A172 (cell line): ENCODE measurements at places on chromosomes 5 and 9. TPM values are rescaled to one million over a fixed set of nuclear protein-coding genes. Genes with fewer than 3 reads are reported as not detected.

- no peak for DNase-seq
Measured at GRCh38 chr5:95988877-95989276, 27.2 kb upstream of the ELL2 start.

GRCh38 chr9:2623288-2624050, 1.9 kb downstream of the VLDLR start:
- no peak for DNase-seq

GRCh38 chr5:116508835-116509234, 65.8 kb downstream of the SEMA6A start:
- DNase-seq, result no peak

GRCh38 chr5:146789712-146790653, 88.6 kb downstream of the PPP2R2B start:
- DNase-seq, result no peak

DNA sequence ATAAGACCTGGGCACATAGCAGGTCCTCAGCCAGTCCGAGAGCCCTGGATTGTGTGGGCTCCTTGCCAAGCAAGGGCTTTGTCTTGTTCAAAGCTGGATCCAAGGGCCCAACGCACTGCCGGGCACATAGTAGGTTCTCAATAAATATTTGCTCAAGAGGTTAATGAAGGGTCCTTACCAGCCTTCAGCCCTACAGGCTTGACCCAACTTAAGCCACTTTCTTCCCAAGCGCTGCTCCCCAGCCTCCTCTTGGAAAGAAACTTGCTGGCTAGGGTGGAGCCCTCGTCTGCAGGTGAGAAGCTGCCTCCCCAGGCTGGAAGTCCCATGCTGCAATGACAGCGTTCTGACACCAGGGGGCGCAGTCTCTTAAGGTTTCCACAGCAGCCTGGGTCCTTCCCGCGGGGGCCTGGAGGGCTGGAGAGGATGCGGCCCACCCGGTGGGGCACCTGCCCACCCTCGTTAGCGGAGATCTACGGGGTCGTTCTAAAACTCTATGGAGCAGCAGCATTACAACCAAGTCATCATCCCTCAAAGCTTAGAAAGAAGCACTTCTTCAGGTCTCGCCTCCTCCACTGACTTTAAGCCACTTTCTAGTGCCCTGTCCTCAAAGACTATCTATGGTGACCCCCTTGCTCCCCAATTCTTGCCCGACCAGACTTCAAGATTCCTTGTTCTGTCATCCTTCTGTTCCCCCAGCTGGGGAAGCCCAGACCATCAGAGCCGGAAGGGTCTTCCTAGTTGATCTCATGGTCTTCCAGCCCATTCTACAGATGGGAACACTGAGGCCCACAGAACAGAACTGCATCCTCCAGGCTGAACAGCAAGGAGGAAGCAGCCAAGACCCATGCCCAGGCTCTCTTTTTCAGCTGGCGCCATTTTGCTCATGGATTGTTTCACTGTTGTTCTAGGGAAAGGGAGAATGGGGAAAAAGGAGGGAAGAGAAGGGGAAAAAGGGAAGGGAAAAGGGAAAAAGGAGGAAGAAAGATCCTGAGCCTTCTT, 115.4 kb downstream of the LHX2 start:
- DNase-seq, result peak; percentile 77

- DNase-seq, result no peak
Measured at GRCh38 chr9:12958279-12958678, 183.5 kb downstream of the LURAP1L start.

DNA sequence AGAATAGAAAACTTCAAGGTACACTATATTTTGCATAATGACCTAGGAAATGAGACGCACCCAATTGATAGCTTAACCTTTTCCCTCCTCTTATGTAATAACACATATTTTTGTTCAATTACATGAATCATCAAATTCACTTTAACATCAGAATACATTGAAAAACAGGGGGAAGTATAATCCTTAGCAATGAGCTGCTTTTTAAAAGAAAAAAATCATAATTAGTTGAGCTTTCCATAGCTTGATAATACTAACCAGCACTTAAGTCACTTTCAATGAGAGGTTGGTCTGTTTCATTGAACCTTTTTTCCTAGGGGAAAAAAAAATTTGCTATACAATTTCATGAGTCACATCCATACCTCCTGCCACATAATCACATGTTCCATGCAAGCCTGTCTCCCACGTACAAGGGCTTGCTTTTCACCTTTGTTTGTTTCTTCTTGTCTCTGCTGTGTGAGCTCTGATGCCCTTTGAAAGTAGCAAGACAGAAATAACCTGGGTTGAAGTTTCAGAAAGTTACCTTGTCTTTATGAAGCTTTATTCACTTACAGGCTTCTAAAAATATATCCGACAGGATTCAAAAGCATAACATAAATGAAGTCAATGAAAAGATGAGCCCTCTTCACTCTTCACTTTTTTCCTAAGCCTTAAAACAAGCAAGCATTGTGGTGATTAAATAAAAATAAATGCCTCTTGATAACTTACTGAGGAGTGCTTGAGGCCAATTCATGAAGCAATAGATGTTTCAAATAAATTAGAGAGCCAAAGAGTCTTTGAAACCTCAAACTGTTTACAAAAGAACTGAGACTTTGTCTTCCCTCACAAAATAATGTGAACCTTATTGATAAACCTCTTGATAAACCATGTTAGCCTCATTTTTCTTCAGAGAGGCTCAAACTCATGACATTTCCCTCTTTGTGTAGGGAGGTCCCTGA, 108.5 kb downstream of the FEM1C start:
- no peak for DNase-seq

GRCh38 chr9:33932078-33932807, 115.3 kb downstream of the UBE2R2 start:
- DNase-seq, result no peak

- DNase-seq, result no peak
Measured at GRCh38 chr9:82584349-82584863, 478.5 kb downstream of the RASEF start.

DNA sequence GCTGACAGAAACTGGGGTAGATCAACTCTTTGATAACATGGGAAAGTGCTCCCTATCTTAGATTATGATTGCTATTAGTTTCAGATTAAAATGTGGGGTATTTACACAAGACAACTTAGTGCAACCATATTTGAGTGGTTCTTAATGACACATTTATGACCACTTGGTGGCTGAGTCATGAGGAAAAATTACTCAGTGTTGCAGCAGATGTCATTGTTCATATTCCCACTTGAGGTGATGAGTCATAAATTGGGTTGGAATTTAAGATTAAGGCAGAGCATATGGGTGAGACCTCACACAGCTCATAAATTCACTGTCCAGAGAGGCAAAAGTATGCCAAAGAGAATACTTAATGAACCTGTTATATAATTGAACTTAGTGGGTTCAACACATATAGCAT, 408.3 kb downstream of the DMRT2 start:
- peak; percentile 85 for DNase-seq

- no peak for DNase-seq
Measured at GRCh38 chr5:90844931-90845330, 286.3 kb downstream of the ADGRV1 start.

DNA sequence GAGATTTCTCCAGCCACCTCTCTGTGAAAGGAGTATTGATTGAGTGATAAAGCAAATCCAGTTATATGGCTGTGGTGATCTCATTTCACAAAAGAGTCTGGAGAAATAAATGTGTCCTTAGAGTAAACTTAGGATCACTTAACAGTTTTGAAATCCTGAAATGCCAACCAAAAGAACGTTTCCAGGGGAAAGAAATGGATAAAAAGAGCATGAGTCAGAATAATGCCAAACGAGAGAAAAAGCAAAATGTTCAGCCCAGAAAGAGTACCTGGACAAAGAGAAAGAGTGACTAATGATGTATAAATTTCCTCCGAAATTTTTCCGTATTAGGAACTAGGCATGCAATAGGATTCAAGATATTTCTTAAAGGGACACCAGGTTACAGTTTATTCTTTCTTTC, 463.1 kb upstream of the CDH10 start:
- peak; percentile 54 for DNase-seq

DNA sequence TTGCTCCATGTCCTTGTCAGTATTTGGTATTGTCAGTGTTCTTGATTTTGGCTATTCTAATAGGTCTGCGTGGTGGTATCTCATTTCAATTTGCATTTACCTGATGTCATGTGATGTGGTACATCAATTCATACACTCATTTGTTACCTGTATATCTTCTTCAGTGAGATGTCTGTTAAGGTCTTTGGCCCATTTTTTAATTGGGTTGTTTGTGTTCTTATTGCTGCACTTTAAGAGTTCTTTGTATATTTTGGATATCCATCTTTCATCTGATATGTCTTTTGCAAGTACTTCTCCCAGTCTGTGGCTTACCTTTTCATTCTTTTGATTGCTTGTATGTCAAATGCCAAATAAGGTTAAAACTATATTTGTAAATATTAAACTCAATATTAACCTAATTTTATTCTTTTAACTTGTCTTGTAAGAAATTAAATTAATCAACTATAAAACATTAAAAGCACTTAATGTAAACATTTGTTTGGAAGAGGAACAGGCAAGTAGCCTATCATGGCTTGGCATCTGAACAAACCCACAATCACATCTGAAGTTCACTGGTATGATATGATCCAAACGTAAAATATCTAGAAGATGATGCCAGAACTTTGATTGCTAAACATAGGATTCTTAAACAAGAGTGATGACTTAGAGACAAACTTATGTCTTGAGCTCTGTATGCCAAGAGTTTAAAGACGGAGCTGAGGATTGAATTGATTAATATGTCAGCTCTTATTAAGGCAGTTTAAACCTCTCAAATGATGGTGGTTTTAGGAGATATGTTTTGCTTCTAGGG, 587.3 kb downstream of the ANXA1 start:
- DNase-seq, result no peak

GRCh38 chr5:157186309-157187045, 5.8 kb downstream of the ITK start:
- no peak for DNase-seq

- no peak for DNase-seq
Measured at GRCh38 chr5:127886081-127886480, 182.9 kb downstream of the CCDC192 start.

- peak; percentile 61 for DNase-seq
Measured at GRCh38 chr5:40960037-40960436, 50.7 kb downstream of the C7 start.

- DNase-seq, result no peak
Measured at GRCh38 chr5:112293587-112293986, 125.5 kb downstream of the EPB41L4A start.

GRCh38 chr5:133399247-133399891, 213.0 kb downstream of the FSTL4 start:
- DNase-seq, result no peak

GRCh38 chr9:125466411-125466810, 204.8 kb downstream of the GAPVD1 start:
- no peak for DNase-seq

- no peak for DNase-seq
Measured at GRCh38 chr5:137712139-137712667, 23.7 kb downstream of the KLHL3 start.

- DNase-seq, result no peak
Measured at GRCh38 chr9:5230554-5230953, 665 bp upstream of the INSL4 start.

GRCh38 chr5:40873286-40873880, 32.2 kb downstream of the CARD6 start:
- DNase-seq, result no peak

GRCh38 chr9:129307227-129307970, 129.3 kb upstream of the IER5L start:
- no peak for DNase-seq

DNA sequence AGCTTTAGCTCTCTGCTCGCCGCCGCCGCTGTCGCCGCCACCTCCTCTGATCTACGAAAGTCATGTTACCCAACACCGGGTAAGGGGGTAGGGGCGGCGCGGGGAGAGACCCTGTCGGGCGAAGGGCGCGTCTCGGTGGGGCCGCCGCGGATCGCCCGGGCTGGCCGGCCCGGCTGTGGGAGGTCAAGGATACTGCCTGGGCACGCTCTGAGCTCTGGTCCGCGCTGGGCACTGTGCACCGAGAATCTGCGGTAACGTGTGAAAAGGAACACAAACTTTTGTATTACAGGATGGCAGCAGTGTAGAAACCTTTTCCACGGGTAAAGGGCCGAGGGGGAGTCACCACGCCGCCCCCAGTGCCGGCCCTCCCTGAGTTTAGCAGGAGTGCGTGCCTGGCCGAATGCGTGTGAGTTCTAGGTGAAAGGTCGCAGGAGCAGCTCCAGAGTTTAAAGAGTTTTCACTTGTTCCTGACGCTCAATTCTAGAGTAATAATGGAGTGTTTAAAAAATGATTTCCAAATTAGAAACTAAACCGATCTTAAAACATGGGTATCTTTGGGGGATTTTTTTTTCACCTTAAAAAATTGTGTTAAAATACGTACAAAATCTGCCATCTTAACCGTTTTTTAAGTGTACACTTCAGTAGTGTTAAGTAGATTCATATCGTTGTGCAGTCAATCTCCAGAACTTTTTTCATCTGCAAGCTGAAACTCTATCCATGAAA, at the start of gene HSDL2:
Gene HSDL2 (plus strand): TSS at position 7 of the 723 bp plus-strand sequence. CDS start 56 bp downstream, at position 63.
- DNase-seq, result no peak

DNA sequence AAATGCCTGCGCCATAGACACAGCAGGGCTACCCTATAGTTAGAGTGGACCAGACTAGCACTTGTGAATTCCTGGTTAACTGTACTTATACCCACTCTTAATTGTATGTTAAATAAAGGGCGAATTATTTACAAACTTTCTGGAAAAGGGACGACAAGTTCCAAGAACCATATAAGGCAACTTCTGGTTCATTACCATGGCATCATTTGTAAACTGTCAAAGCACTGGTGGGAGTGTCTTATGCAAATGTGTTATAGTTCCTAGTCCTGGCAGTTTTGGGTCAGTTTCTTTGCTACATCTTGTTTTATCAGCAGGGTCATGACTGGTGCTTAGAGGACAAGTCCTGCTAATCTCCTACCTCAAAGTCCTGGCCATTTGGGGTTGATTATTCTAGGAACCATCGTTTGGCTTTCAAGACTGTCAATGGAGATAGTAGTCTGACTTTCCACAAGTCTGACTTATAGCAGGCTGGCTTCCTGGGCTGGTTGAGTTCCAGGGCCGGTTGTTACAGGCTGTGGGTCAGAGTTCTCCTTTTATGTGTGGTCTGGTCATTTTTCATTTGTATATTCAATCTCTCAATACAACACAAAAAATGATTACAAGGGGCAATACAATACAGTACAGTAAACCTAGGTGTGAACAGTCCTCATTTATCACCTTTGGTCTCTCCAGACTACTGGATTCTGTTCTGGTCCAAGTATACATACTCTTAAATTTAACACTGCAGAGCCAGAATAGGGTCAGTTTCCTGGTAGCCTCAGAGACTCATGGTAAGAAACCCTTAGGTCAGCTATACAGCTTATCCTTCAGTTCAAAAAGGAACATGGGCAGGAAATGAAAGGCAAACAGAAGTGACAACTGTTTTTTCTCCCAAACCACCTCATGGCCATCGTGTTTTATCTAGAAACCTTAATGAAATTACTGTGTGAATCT, 8.3 kb upstream of the CFAP95 start:
- no peak for DNase-seq

GRCh38 chr5:139829471-139829870, 33.9 kb downstream of the PSD2 start:
- DNase-seq, result no peak

- no peak for DNase-seq
Measured at GRCh38 chr9:74056023-74056422, 441.1 kb upstream of the RORB start.

Gene MRPS27
- total RNA-seq, result 84.1 and 94.9 TPM in 2 replicates

Gene WNK2
- total RNA-seq, result not detected in 2 replicates

Gene PRDM9
- total RNA-seq, result not detected in 2 replicates

Gene PCAT7
- total RNA-seq, result 2.0 and 2.2 TPM in 2 replicates

Gene GLIPR2
- total RNA-seq, result 17.6 and 24.3 TPM in 2 replicates

Gene CCL21
- not detected in 2 replicates for total RNA-seq

Gene BNC2
- 9.9 and 10.9 TPM in 2 replicates for total RNA-seq

Gene MRPS30
- 119 and 141 TPM in 2 replicates for total RNA-seq

Gene DUSP1
- total RNA-seq, result 42.5 and 58.2 TPM in 2 replicates

Gene ENTREP1
- 0.78 and 1.7 TPM in 2 replicates for total RNA-seq

Gene SMARCA2
- total RNA-seq, result 34.4 and 55.3 TPM in 2 replicates

Gene IL33
- not detected in 2 replicates for total RNA-seq

Gene C9orf153
- total RNA-seq, result not detected in 2 replicates

Gene PCDHA1
- 0.02 TPM in 1 of 2 replicates, not detected in the other for total RNA-seq
